ENCODE measurements at places on chromosomes 3 and 15.
A peak's percentile ranks its signal among the peaks of the same experiment; 100 is the strongest.

DNA sequence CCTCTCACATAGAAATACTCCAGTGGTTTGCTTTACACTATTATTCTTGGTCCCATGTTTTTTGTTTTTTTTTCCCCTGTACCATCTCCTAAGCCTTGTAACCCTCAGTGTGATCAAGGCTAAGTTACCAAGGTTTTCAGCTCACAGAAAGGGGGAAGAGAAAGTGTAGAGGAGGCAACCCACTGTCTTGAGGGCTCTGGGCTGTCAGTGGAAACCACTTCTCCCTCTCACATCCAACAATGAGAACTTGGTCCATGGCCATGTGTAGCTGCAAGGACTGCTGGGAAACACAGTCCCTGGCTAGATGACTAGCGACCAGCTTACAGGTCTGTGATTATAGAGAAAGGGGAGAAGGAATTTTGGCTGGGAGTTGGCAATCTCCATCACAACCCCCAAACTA is 30.3 kb downstream of the GPD1L start:
- DNase-seq = no peak

- DNase-seq = no peak
Measured at GRCh38 chr3:38204599-38205471, 39.5 kb downstream of the OXSR1 start.

GRCh38 chr3:118833075-118833474 is 201.6 kb downstream of the IGSF11 start:
- DNase-seq = no peak

GRCh38 chr15:45064386-45064785 is 41.4 kb downstream of the SORD start:
- no peak for DNase-seq

DNA sequence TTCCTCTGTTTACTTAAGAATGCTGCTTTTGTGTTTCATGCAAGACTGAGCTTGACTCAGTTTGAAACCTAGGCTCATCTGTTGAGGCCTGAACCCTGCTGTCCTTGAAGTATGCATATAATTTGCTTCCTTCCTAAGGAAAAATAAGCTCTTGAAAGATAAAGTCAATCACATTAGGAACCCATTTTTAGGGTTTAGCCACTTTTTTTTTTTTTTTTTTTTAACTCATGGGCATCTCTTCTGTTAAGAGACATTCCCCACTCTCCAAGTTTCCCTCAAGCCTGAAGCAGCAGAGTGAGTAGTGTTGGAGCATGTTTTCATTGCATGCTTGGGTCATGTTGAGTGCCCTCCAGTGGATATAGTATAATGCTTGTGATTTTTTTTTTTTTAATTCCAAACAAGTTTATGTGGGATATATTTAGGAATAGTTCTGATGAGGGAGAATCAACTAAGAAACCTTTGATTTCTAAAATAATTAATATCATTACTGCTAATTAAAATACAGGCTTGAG is 3.6 kb downstream of the CTNNB1 start:
- DNase-seq = peak; percentile 47

DNA sequence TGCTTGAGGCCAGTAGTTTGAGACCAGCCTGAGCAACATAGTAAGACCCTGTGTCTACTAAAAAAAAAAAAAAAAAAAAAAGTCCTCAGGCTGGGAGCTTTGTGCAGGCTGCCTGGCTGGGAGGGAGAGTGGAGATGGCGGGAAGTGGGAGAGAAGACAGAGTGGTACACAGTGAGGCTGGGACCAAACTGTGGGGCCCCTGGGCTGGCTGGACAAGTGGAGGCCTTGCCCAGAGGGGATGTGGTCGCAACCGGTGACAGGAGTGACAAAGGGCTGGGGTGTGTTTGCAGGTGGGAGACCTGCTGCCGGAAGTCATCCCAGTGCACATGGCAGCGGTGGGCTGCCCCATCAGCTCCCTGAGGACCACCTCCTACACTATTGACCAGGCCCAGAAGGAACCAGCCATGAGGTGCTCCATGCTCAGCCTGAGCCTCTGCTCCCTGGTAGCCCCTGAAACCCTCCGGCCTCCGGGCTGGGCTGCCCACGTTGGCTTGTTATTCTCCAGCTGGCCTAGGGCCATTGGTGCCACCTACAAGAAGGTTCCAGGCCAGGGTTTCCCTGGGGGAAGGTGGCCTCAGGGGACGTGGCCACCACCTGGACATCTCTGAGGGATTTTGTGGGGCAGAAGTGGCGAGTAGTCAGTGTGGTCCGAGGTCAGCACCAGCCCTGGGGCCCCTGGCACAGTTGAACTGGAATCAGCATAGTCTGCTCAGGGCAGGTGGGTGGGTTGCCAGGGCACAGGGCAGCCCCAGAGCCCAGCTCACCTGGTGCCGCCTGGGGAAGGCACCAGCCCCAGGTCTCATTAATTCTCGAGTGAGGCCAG is 22.7 kb downstream of the ACAA1 start:
- DNase-seq = no peak

GRCh38 chr3:148205977-148206376 is 491.7 kb upstream of the AGTR1 start:
- no peak for DNase-seq

GRCh38 chr15:71651750-71652186 is 158.6 kb upstream of the NR2E3 start:
- DNase-seq = peak; percentile 53

- no peak for DNase-seq
Measured at GRCh38 chr3:64648927-64649906, 38.6 kb downstream of the ADAMTS9 start.

- no peak for DNase-seq
Measured at GRCh38 chr15:68303134-68303533, 25.6 kb downstream of the FEM1B start.

GRCh38 chr3:10875914-10876313 is 59.9 kb downstream of the SLC6A11 start:
- no peak for DNase-seq

DNA sequence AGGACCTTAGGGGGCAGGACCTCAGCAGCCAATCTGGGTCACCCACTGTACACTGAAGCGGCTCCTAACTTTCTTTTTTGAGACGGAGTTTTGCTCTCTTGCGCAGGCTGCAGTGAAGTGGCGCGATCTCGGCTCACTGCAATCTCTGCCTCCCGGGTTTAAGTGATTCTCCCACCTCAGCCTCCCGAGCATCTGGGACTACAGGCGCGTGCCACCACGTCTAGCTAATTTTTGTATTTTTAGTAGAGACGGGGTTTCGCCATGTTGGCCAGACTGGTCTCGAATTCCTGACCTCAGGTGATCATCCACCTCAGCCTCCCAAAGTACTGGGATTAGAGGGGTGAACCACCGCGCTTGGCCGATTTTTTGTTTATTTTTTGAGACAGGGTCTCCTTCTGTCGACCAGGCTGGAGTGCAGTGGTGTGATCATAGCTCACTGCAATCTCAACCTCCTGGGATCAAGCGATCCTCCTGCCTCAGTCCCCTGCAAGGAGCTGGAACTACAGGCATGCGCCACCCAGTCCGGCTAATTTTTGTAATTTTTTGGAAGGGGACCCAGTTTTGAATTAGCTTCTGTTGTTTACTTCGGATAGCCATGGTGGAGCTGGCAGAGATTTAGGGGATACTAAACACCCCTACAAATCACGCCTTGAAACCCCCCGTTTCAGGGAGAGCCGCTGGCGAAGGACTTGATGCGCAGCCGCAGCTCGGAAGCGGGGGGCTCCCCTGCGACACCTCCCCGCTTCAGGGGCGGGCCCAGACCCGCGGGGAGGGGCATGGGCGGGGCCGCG is 1.5 kb upstream of the CLK3 start:
- no peak for DNase-seq

DNA sequence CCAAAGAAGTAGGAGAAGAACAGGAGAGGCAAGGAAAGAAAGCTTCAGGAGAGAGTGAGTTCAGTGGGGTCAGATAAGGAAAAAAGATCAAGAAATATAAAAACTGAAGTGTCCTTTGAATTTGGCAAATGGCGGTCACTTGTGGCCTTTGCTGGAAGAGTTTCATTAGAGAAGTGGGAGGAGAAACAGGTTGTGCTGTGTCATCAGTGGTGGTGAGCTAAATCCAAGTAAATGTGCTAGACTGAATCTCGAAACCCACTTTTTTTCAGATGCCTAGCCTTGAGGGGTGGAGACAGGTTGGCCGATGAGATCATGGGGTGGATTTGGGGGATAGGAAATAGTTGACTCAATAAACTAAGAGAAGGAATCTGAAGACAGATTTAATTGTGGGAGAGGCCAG is 43.7 kb downstream of the CHRD start:
- DNase-seq = no peak

DNA sequence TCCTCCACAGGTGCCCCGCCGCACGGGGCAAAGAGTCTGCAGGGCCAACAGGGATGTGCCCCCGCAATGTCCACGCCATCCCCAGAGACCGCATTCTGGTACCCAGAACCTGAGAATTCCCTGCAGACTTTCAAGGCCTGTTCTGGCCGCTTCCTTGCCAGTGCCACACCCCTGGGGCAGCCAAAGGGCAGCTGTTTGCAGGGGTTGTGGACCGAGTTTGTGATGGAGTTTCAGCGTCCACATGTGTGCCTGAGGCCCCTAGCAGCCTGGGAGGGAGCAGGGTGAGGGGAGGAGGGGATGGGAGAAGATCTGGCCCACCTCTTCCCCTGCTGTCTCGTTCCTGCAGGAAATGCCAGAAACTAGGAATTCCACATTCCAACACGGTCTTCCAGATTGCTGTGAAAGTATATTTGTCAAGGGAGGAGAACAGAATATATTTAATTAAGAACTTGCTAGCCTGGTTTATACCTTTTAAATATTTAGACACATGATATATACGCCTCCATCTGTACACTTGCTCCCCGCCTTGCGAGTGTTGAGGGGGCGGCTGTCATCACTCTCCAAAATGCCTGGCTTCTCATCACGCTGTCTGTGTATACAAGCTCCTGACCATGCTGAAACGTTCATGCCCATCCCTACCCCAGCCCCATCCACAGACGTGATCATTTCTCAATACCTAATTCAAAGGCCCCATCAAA is 31.1 kb upstream of the RASA2 start:
- DNase-seq = no peak

DNA sequence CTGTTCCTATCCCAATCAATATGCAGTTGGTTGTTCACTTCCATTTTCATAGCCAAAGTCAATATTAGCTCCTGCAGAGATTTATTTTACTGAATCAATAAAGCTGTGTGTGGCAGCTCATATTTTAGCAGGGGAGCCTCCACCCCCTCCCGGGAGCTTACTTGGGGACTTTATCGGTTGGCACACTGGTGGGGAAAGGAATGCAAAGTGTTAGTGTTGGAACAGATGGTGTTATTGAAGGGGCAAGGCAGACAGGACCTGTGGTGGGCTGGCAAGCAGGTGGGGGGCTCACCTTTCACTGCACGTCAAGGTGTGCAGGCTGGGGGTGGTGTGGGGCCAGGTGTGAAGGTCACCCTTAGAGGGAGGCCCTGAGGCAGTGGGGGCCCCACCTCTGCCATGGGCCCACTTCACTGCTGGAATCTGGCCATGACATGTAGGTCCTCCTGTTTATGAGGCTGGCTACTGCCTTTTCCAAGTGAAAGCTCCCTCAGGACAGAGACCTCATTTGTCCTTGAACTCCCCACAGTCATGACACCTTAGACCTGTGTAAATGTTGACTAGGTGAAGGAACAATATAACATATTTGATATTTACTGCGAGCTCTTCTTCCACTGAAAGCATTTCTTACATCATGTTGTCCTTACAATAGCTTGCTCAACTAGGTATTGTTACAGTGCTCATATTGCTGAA is 44.0 kb upstream of the SEC22A start:
- DNase-seq = no peak

- DNase-seq = no peak
Measured at GRCh38 chr3:4928277-4928789, 50.9 kb upstream of the BHLHE40 start.

DNA sequence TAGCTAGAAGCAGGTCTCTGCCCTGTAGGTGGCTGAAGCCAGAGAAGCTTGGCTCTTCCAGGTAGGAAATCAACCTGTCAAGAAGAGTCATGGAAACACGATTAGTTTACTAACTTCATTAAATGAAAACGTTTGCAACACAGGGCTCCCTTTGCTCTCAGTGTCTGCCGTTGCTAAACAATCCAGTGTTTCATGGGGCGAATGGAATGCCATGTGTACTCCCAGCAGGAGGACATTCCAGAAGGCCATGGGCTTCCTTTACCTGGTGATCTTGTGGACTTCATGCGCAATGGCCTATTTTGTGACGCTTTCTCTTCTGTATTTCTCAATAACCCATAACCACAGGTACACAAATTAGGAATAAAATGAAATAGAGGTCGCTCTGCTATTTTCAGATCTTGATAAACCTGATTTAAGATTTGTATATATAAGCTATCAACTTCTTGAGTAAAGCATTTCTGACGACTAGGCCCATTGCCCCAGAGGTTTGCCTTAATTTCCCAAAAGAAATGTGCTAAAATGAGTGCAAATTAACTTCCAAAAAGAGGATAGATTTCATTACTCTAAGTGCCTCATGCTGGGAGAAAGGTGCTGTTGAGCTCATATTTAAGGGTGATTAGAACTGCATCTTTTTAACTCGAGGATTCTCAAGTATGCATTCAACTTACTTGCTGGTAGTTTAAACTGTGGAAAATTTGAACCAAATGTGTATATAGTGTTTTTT is 171.0 kb downstream of the EPHA3 start:
- DNase-seq = peak; percentile 19

DNA sequence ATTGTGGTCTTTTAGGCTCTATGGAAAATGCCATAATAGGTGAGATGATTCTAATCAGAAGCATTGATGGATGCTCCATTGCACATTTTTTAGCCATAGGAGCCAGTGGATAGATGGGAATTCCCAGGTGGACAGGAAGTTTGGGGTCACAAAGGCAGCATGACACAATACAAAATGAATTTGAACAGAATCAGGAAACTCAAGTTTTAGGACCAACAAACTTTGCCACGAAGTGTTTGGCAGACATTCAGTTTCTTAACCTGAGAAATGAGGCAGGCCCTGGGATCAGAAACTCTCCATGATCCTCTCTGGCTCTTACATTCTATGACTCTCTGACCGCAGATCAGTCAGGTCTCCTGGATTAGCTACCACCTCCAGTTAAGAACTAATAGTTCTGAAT is 275.4 kb downstream of the TIGIT start:
- DNase-seq = no peak

DNA sequence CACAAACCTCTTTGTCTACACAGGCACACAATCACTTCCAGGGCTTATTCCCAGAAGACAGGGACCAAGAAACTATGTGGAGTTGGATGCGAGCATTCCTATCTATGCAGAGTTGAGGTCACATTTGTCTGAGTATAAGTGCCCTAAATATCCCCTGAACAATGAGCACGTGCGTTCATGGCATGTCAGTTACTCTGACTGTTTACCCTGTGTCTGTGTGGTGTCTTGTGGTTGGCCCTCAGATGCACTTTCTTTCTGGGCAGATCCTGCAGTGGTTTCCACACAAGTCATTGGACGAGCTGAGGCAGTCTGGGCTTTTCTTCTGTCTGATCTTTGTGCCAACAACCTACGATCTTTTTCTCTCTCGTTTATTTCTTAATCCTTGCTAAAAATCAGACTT is 134.5 kb downstream of the FBN1 start:
- no peak for DNase-seq

DNA sequence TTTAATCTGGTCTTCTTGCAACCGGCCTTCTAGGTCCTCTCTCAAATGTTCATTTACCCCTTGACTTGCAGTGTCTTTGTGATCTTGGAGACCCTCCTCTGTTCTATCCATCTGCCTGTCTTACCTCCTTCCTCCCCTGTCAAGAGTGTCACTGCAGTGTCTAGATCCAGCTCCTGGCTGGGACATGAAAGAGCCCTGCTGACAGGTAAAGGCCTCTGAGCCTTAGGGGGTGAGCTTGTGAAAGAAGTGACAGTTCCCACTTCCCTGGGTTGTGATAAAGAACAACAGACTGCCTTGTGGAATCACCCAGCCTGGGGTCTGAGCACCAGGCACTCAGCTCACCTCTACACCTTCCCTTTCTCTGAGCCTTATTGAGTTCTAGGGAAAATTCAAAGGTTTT is 68.0 kb downstream of the CDC25A start:
- no peak for DNase-seq

Data from A673 (cell line).